NCI-H2081 treated with DMSO at 0.1 percent for 48 hours (cell line): ENCODE measurements at places on chromosomes 6 and 20.

DNA sequence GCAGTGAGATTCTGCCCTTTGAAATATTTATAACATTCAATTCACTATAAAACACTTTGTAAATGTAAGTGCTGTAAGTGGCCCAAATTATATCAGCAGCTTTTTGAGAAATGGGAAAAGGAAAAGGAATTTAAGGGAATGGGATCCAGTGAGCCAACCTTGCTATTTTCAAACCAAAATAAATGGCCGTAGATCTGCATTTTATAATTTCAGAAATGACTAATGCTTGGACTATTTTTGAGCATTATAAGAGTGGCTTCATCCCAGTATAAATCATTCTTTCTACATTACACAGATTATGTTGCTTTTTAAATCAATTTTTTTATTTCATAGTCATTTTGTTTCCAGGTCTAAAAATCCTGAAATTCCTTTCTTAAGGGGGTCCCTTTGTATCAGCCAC lies 49.2 kb downstream of the ANKRD6 start:
- DNase-seq, result no peak

GRCh38 chr6:10230531-10230930 lies 184.3 kb downstream of the TFAP2A start:
- no peak for DNase-seq

GRCh38 chr6:133291671-133292070 lies 50.5 kb downstream of the EYA4 start:
- DNase-seq, result no peak

GRCh38 chr6:137235686-137236085 lies 16.5 kb upstream of the IFNGR1 start:
- DNase-seq, result no peak

- DNase-seq, result no peak
Measured at GRCh38 chr6:165889636-165890403, 226.8 kb upstream of the PDE10A start.

DNA sequence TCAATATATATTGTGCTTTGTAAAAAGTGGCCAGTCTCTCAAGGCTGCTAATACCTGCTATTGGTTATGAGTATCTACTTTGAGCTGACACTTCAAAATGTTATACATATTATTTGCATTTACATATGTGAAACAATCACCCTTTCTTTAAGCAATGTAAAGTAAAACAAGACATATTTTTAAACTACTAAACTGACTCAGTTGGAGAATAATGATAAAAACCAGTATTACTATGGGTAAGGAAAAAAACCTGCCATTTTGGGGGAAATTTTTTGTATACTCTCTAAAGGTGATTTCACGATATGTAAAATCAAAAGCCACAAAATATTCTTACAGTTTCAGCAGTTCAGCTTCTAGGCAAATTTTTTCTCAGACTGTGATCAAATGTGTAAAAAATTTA lies 232.3 kb downstream of the PRL start:
- no peak for DNase-seq

GRCh38 chr20:15618110-15618509 lies 955.1 kb downstream of the KIF16B start:
- DNase-seq, result no peak

- no peak for DNase-seq
Measured at GRCh38 chr6:1870932-1871331, 261.2 kb downstream of the FOXC1 start.

- no peak for DNase-seq
Measured at GRCh38 chr20:22180244-22180643, 404.1 kb downstream of the FOXA2 start.
